ENCODE measurements at places on chromosomes 12 and 14.

- peak; percentile 85 for DNase-seq
Observed at GRCh38 chr12:117832459-117833457, 136.0 kb downstream of the KSR2 start.

DNA sequence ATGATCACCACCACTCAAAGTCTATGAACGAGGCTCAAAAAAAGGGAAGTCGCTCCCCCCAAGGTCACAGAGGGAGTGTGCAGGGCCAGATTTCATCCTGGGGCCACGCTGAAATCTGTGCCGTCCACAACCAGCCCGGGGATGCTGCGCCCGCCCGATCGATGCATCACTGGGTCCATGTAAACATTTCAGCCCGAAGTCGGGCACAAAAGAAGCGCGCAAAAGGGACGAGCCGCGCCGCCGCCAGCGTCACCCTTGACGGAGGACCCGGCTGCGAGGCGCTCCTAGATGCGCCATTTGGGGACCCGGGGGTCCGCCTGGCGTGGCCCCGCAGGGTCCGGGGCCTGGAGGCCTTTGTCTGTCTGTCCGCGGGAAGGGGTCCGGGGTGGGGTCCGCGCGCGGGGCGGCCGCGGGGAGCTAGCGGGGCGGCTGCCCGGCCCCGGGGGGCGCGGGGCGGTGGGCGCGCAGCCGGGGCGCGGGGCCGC, 503 bp downstream of the FBXO21 start:
- peak; percentile 5 for DNase-seq

DNA sequence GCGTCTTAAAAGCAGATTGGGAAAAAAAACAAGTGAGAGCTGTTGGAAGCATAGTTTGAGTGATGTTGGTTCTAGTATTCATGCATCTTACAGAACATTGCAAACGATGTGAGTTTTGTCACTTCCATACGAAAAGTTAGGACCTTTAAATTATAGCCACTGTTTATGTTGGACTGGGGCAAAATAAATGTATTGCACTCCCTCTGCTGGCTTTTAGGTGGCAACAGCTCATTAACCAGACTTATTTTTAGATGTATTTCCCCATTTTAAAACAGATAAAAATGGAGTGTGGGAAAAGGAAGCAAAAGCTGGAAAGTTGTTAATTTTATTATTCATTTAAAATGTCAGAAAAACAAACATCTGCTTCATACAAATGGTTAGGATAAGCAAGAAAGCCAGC, 111.9 kb downstream of the LGR5 start:
- DNase-seq = peak; percentile 35

DNA sequence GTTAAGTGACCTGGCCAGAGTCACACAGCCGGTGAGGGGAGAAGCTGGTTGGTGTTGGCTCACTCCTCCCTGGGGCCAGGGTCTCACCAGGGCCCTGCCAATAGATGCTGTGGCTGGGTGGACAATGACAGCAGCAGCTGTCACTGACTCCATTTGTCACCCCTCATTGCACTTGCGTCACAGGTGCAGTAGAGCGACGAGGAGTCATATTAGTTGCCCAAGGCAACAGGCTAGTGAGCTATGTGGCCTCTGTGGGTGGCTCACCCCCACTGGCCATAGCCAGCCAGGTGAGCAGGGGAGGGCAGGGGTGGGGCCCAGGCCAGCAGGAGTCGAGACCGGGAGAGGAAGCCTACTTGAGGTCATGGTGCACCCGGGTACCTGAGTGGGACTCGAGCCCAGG, 9.7 kb downstream of the SLC25A47 start:
- no peak for DNase-seq

- no peak for DNase-seq
Observed at GRCh38 chr12:42706321-42706720, 116.8 kb upstream of the PRICKLE1 start.

DNA sequence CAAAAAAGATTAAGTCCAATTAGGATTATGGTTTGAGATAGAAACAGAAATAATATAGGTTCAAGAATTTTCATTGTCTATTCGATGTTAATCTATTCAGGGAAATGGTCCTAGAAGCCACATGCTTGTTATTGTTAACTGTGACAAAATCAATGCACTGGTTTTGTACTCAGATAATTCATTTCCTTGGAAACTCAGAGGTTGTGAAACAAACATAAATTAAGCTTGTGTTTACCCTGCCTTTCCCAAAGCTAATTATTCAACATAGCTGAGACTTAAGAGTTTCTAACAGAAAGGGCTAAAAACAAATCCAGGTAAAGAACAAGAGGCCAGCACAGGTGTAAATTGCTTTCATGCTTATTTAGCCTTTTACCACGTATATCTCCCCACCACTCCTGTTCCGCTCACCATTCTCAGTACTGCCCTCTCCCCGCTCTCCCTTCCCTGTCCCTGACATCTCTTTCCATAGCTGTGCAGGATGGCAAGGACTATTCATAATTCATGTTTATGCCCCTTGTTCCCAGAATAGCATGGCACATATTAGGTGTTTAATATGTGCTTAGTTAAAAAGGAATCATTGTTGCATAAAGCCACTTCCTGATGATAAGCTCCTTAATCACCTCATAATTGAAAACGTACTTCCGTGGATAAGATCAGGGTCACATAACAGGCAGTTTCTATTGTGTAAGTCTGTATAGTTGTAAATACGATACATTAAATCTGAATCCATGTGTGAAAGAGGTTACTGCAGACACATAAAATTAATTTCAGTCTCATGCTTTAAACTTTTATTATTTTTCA, 131.8 kb upstream of the USP15 start:
- DNase-seq = no peak

- DNase-seq = no peak
Observed at GRCh38 chr14:60974090-60974651, 6.7 kb downstream of the TRMT5 start.

GRCh38 chr14:71416392-71416791, 509.1 kb downstream of the PCNX1 start:
- DNase-seq = no peak
